ENCODE measurements at places on chromosomes 6 and 20.

- peak; percentile 72 for DNase-seq
Observed at GRCh38 chr6:10409233-10409721, 5.6 kb downstream of the TFAP2A start.

GRCh38 chr6:39218868-39219567, 10.3 kb downstream of the KCNK5 start:
- no peak for DNase-seq

- DNase-seq: no peak
Observed at GRCh38 chr6:87264481-87264880, 57.9 kb upstream of the SMIM8 start.

- DNase-seq: no peak
Observed at GRCh38 chr20:36988494-36988966, 37.0 kb upstream of the SAMHD1 start.

- no peak for DNase-seq
Observed at GRCh38 chr6:136725124-136725523, 67.2 kb downstream of the MAP3K5 start.

DNA sequence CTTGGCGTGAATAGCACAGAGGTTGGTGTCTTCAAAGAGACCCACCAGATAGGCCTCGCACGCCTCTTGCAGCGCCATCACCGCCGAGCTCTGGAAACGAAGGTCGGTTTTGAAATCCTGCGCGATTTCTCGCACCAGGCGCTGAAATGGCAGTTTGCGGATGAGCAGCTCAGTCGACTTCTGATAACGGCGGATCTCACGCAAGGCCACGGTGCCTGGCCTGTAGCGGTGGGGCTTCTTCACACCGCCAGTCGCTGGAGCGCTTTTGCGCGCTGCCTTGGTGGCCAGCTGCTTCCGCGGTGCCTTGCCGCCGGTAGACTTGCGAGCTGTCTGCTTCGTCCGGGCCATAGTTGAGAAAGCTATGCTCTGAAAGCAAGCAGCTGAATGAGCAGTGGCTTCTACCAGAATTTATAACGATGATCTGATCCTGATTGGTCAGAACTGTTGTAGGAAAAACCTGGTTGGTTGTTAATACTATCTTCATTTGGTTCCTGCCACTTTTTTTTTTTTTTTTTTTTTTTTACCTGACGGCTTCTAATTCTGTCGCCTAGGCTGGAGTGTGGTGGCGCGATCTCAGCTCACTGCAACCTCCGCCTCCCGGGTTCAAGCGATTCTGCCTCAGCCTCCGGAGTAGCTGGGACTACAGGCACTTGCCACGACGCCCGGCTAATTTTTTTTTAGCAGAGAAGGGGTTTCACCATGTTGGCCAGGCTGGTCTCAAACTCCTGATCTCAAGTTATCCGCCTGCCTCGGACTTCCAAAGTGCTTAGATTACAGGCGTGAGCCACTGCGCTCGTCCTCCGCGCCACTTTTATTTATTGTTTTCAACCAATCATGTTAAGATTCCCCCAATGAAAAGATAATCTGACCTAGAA, 21.5 kb downstream of the OR2B2 start:
- peak; percentile 81 for DNase-seq

- no peak for DNase-seq
Observed at GRCh38 chr6:144920391-144920961, 635.3 kb downstream of the UTRN start.

- DNase-seq: no peak
Observed at GRCh38 chr6:139230391-139230840, 61.4 kb downstream of the TXLNB start.

- no peak for DNase-seq
Observed at GRCh38 chr20:31630187-31630790, 7.4 kb upstream of the COX4I2 start.

- no peak for DNase-seq
Observed at GRCh38 chr20:10131732-10132345, 86.8 kb upstream of the SNAP25 start.

- peak; percentile 56 for DNase-seq
Observed at GRCh38 chr20:4951299-4951698, 50.0 kb downstream of the SLC23A2 start.

- DNase-seq: no peak
Observed at GRCh38 chr6:100138346-100139022, 144.5 kb upstream of the MCHR2 start.

DNA sequence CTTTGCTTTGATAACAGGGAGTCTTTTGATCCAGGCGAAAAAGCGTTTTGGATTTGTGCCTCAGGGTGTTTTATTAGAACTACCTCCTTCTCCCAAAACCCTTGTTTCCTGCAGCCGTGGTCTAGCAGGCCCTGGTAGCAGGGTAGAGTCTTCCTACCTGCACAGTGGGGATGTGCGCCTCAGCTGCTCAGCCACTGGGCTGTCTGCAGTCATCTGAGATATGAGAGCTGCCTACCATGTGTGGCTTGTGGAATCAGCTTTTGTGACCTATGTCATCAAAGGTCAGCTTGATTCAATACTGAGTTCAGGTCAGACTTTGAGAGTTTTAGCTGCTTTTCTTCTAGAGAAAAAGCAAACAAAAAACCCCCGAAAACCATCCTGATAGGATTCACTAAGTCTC, 279.5 kb downstream of the CLIC5 start:
- DNase-seq: no peak

DNA sequence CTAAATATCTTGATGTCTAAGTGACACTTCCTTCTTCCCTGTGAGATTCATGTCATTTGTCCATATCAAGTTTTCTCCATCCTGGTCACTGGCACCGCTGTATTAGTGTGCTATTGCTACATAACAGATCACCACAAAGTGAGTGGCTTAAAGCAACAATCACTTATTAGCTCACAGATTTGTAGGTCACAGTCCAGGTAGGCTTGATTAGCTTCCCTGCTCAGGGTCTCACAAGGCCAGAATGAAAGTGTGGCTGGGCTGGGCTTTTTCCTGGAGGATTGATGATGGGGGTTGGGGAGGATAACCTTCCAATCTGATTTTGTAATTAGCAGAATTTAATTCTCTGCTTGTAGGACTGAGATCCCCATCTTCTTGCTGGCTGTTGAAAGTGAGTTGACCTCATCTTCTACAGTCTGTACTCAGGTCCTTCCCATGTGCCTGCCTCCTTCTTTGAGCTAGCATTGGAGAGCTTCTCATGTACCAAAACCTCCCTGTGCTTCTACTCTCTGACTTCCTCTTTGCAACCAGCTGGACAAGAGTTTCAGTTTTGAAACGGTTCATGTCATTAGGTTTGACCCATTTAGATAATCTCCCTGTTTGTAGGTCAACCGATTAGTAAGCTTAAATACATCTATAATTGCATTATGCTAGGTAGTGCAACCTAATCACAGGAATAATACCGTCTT, 152.4 kb upstream of the MAN1A1 start:
- no peak for DNase-seq
